Esophagus muscularis mucosa (tissue), 4 donors: ENCODE measurements at places on chromosomes 7 and 10. TPM values are rescaled to one million over a fixed set of nuclear protein-coding genes. Genes with fewer than 3 reads are reported as not detected.

GRCh38 chr7:23350466-23350865 lies 51.3 kb downstream of the MALSU1 start:
- no peaks in the 10 kb centered on the region for H3K27me3 ChIP-seq
- H3K4me3 ChIP-seq = no peak overlapping the region
- no peaks in the 10 kb centered on the region for H3K4me1 ChIP-seq
- no peaks in the 10 kb centered on the region for H3K36me3 ChIP-seq
- no peak for DNase-seq

DNA sequence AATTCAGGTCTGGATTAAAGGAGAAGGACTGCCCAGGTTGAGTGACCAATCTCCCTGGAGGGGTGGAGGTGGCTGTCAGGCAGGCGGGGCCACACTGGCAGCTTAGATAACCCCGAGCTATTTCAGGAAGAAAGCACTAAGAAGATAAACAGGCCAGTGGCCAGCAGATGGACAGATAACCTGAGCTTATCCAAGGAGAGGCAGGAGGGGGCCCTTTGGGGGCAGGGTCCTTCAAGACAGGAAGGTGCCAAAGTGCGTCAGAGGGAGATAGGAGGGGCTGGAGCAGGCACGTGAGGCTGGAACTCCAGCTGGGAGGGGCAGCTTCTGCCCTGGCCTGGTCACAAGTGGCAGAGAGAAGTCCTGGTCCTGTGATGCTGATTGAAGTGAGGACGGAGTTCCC lies 29.8 kb upstream of the PODXL start:
- DNase-seq = no peak
- H3K27ac ChIP-seq = no peak overlapping the region
- H3K36me3 ChIP-seq = no peaks in the 10 kb centered on the region
- no peak overlapping the region for H3K4me3 ChIP-seq
- peaks cover 10% of the 10 kb centered on the region for H3K4me1 ChIP-seq

GRCh38 chr10:11608159-11609013 lies 3.1 kb downstream of the USP6NL start:
- no peaks in the 10 kb centered on the region for H3K27me3 ChIP-seq
- H3K36me3 ChIP-seq = no peaks in the 10 kb centered on the region
- H3K4me3 ChIP-seq = no peak overlapping the region
- DNase-seq = no peak
- H3K27ac ChIP-seq = no peak overlapping the region

DNA sequence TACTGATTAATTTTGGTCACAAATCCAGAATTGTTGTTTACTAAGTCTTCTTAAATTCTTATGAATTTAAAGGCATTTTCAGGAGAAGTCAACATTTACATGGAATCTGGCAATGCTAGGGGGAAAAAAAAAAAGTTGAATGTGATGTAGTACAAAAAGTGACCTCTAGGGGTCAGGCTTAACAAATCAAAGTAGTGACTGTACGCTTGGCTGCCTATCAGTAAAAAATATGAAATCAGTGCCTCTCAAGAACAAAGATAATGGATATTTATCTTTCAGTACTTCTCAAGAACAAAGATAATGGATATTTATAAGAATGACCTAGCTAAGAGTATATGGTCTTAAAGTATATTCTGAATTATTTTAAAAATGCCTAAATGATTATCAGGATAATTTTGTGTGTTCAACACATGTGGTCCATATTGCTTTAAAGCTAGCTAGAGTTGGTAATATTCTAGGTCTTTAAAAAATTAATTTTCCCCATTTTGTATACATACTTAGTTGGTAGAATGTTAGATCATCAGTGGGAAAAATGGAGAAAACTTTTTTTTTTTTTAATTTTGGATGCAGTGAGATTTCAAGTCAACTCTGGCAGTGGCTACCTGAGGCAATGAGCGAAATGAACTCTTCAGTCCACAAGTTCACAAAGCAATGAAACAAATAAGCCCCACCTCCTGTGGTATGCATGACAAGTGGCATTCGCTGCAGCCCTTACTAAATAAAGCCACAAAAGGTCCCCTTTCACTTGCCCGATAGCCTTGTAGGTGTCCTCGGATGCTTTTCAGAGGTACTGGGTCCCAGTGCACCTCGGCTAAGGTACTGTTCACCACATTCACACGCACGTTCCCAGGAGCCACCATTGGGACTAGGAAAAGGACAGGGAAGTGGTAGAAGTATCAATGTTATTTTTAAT lies 51.2 kb upstream of the LAMB4 start:
- no peak overlapping the region for H3K4me3 ChIP-seq
- H3K27ac ChIP-seq = no peak overlapping the region
- no peaks in the 10 kb centered on the region for H3K4me1 ChIP-seq
- no peak for DNase-seq

GRCh38 chr10:81414038-81414437 lies 461.0 kb upstream of the NRG3 start:
- H3K27me3 ChIP-seq = no peaks in the 10 kb centered on the region
- H3K4me3 ChIP-seq = no peak overlapping the region
- H3K4me1 ChIP-seq = no peaks in the 10 kb centered on the region

DNA sequence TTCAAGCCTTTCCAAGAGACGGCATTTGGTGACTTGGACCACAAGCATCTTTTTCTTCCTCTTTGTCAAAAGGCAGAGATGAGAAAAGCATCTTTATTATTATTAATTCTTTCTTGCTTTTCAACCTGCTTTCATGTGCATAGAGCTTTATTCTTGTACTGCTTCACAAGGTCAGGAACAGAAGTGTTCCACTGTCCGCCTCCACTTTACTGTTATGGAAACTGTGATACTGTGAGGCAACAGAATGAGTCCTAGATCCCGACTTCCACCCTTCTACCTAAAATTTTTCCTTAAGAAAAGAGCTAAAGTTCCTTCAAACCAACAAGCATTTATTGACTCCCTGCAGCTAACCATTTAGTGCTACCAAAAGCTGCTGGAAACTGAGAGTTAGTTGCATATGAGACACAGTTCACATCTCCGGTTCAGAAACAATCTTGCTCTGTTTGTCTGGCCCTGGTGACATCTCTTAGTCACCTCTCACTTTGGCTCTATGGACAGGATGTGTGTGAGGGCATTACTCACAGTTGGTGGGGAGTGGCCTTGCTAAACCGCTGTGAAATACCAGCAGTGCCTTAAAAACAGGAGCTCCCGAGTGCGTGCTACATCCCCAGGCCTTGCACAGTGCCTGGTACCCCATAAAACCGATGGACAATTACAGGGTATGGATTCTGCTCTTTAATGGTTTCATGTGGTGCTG lies 77.1 kb upstream of the TRIL start:
- H3K36me3 ChIP-seq = no peaks in the 10 kb centered on the region
- H3K27ac ChIP-seq = no peak overlapping the region
- no peak overlapping the region for H3K4me3 ChIP-seq
- DNase-seq = no peak

DNA sequence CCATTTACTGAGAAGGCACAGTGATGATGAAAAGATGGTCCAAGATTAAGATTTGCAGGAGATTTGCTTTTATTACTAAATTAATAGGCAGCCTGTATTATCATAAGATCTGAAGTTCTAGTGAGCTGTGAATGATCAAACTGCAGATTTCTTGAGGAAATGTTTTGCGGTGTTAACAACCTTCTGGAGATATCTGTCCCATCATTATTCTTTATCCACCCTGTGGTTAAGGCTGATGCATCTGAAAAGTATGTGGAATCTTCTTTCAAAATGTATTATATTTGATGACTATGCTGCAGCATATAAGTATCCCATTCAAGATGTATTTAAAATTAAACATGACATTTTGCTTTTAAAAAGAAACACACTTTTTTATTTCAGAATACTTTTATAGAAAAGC lies 150.3 kb downstream of the POLR1F start:
- no peaks in the 10 kb centered on the region for H3K27me3 ChIP-seq
- no peak overlapping the region for H3K27ac ChIP-seq
- no peaks in the 10 kb centered on the region for H3K4me1 ChIP-seq
- no peaks in the 10 kb centered on the region for H3K36me3 ChIP-seq
- H3K4me3 ChIP-seq = no peak overlapping the region
- no peak for DNase-seq

- H3K27ac ChIP-seq = no peak overlapping the region
- H3K36me3 ChIP-seq = no peaks in the 10 kb centered on the region
- no peaks in the 10 kb centered on the region for H3K4me1 ChIP-seq
- H3K4me3 ChIP-seq = no peak overlapping the region
- DNase-seq = no peak
- no peaks in the 10 kb centered on the region for H3K27me3 ChIP-seq
Measured at GRCh38 chr7:76086070-76086469, 38.2 kb downstream of the MDH2 start.

DNA sequence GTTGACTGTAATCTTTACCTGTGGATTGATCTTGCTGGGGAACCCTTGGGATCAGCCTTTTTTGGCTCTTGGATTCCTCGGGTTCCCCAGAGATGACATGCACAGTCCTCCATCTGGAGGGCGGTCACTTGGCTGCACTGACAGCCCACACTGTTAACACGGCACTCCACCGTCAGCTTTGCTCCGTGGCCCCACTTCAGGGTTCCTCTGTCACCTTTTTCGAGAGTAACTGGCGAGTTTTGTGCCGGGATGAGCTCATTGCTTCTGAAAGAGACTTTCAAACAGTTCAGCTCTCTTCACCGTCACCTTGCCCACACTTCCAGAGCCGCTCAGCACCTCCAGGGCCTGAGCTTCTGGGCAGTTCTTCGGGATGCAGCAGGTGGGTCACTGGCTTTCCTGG lies 42.4 kb downstream of the PROSER2 start:
- no peak overlapping the region for H3K4me3 ChIP-seq
- no peaks in the 10 kb centered on the region for H3K4me1 ChIP-seq
- no peak for DNase-seq
- no peaks in the 10 kb centered on the region for H3K36me3 ChIP-seq

DNA sequence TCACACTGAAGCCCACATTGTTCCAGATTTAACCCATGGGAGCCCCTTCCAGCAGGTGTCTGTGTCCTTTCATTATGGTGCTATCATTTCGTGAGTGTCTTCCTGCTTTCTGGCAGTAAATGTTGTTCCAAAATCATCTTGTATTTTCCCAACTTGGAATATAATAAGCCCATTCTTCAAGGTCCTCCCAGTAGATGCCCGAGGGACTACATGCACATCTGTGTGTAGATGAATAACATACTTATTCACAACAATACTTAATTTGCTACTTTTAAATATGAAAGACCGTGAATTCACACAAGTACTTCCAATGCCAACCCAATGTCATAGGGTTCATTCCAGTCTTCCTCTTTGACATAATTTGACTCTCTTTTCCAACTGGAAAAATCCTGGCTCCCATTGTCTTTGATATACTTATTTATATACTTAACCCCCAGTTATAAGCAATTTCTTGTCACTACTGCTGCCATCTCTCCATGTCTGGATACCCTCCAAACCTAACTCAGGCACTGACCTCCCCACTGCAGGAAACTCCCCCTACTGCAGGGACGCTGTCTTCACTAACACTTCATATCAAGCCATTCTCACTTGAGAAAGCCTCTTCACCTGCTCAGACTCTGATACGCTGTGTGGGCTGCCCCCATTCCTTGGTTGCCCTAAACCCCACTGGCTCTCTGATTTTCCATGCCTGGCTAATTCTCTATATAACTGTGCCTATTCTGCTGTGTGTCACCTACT lies 1119.2 kb downstream of the CNTNAP2 start:
- no peaks in the 10 kb centered on the region for H3K36me3 ChIP-seq
- H3K27ac ChIP-seq = no peak overlapping the region
- no peak overlapping the region for H3K4me3 ChIP-seq
- no peaks in the 10 kb centered on the region for H3K27me3 ChIP-seq
- no peak for DNase-seq

DNA sequence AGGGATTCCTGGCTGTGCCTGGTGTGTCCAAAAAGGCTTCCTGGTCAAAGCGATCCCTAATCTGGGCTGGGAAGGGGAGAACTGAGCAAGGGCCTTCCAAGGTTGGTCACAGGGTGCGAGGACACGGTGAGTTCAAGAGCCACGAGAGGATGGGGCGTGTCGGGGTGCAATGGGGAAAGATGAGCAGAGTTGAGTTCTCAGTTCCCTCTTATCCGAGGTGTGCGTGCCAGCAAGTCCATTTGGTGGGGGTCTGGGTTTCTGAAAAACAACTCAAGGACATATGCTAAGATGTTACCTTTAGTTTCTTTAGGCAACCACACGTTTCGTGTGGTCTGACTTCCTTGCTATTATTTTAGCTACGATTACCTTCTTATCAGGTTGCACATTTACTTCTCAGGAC lies 1.3 kb downstream of the ZNF775 start:
- H3K27me3 ChIP-seq = no peaks in the 10 kb centered on the region
- peaks cover 65% of the 10 kb centered on the region for H3K4me1 ChIP-seq
- H3K27ac ChIP-seq = peak overlapping the region; percentile 91
- no peaks in the 10 kb centered on the region for H3K36me3 ChIP-seq
- H3K4me3 ChIP-seq = peak overlapping the region; percentile 86

DNA sequence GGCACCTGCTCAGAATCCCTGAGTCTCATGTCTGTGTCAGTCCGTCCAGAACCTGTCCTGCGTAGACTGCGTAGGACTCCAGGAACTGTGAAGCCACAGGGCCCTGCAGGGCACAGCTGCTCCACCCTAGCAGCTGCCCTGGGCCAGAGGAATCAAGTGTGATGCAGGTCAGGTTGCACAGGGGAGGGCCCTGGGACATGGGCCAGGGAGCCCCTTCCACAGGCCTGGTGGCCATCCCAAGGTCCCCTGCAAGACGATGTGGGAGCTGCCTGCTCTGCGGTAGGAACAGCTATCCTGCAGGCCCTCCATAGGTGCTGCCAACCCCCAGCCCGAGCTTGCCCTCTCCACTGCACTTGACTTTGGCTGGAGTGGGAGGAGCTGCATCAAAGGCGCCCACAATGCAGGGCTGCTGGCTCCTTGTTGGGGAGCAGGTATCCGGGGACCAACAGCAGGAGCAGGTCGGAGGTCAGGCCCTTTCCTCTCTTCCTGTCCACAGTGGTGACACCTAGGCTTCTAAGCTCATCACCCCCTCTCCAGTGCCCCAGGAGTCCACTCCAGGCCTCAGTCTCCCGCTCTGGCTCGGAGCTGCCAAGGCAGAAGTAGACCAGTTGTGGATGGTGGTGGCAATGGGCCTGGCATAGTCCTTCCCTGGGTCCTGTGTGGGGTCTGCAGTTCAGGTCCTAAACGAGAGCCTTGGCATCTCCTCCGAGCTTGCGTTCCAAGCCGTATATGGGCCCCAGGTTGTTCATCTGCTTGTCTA lies 149.1 kb downstream of the MAPK8 start:
- H3K27ac ChIP-seq = no peak overlapping the region
- no peak for DNase-seq
- no peaks in the 10 kb centered on the region for H3K27me3 ChIP-seq

GRCh38 chr7:73770002-73770859 lies at the start of gene CLDN3:
CLDN3 (minus strand) TSS chr7:73770270; CDS start chr7:73770049, 221 bp downstream.
- no peak for DNase-seq
- H3K4me1 ChIP-seq = peaks cover 25% of the 10 kb centered on the region
- H3K27ac ChIP-seq = no peak within 1 kb of the TSS

DNA sequence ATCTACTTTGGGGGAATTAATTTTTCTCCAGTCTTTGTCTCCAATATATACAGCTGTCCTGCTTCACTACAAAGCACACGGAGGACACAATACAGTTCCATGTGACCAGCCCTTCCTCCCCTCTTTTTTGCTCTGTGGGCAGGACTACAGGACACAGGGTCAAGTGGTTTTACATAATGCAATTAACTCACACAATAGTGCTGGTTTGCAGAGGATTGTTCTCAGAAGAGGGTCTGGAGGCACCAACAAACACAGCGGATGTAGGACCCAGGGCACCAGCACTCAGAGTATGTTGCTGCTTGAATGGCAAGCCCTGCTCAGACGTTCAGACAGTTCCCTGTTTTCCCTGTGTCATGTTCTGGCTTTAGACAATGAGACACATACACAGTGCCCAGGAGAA lies 52.0 kb upstream of the NPTX2 start:
- H3K4me1 ChIP-seq = no peaks in the 10 kb centered on the region
- DNase-seq = no peak
- no peak overlapping the region for H3K4me3 ChIP-seq
- H3K27ac ChIP-seq = no peak overlapping the region
- no peaks in the 10 kb centered on the region for H3K36me3 ChIP-seq

HSPA12A gene
- 16.4 TPM for total RNA-seq

BMPER gene
- 4.2 TPM for total RNA-seq

MYL10 gene
- not detected for total RNA-seq

NKX2-3 gene
- not detected for total RNA-seq

ERVW-1 gene
- total RNA-seq = not detected

TMEM229A gene
- total RNA-seq = not detected
